ENCODE measurements at places on chromosomes 1 and 21.
A peak's percentile ranks its signal among the peaks of the same experiment; 100 is the strongest.

DNA sequence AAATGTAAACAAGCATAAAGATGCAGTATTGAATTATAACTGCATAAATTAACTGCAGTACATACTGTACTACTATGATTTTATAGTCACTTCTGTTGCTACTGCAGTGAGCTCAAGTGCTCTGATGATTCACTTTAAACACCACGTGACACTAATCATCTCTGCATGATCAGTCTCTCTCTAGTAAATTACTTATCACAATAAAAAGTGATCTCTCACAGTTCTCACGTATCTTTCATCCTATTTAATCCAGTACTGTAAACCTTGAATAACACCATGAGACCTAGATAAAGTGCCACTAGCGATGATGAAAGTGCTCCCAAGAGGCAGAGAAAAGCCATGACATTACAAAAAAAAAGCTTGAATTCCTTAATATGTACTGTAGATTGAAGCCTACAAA is 1242.0 kb downstream of the AMY1C start:
- DNase-seq, result no peak

GRCh38 chr1:212797681-212798080 is 6.0 kb downstream of the TATDN3 start:
- no peak for DNase-seq

DNA sequence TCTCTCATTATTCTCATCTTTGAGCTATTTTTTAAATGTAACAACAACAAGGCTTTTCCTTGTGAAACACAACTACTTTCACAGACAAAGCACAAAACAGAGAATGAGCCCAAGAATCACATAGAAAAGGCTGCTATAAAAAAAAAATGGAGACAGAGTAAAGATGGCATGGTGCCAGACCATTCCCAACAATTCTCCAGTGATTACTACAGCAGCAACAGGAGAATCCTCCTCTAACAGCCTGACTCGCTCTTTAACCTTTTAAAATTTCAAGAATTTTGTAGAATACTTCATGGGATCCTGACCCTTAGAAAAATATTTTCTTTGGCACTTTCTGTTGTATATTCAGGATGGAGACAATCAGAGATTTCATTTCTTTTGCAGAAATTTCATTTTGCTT is 3.8 kb upstream of the BCAS2 start:
- DNase-seq, result no peak

- peak; percentile 27 for DNase-seq
Observed at GRCh38 chr1:219189021-219189824, 15.5 kb downstream of the LYPLAL1 start.

DNA sequence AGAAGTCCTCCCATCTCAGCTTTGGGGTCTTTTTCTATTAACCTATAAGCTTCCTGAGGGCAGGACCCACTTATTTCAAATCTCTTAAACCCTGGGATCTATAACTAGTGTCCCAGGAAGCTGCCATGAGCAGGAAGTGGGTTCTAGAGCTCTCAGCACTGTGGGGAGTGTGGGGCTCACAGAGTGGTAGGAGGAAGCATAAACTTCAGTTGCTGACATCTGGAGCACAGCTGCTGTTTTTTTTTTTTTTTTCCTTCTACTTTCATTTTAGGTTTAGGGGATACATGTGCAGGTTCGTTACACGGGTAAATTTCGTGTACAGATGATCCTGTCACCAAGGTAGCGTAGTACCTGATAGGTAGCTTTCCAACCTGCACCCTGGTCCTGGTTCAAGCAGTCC is 59.3 kb downstream of the AK4 start:
- DNase-seq, result no peak

GRCh38 chr1:19462781-19463503 is 22.4 kb downstream of the CAPZB start:
- peak; percentile 55 for DNase-seq

DNA sequence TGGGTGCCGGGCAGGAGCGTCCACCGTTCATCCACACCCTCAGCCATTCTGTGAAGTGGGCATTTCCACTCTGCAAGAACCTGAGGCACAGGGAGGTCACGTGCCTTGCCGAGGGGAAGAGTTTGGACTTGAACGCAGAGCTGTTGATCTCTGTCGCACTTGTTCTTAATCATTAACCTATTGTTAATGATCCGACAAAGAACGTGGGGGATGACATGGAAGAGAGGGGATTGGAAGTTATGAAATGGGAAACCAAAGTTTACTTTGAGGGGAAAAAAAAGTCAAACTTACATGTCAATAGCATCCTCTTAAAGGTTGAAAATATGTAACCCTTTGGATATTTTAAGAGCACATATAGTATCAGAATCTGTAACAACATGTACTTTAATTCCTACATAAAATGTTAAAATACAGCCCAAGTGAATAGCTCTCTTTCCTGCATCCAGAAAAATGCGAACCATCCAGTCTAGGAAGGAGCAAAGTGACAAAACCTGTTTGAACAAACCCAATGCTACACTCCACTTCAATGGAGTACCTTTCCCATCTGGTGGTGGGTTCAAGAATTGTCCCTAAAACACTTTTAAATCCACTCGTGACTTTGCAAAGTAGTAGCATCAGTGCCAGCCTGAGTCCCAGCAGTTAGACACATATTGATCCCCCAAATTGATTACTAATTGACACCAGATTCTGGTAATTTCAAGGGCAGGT is 75.5 kb downstream of the SETD4 start:
- no peak for DNase-seq

GRCh38 chr1:233487408-233487807 is 126.5 kb upstream of the KCNK1 start:
- no peak for DNase-seq

DNA sequence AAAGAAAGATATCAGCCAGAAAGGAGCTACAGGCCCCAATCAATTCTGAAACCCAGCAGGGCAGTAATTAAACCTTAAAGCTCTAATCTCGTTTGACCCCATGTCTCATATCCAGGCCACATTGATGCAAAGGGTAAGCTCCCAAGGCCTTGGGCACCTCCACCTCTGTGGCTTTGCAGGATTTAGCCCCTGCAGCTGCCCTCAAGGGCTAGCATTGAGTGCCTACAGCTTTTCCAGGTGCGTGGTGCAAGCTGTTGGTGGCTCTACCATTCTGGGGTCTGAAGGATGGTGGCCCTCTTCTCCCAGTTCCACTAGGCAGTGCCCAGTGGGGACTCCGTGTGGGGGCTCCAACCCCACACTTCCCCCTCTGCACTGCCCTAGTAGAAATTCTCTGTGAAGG is 429.9 kb downstream of the NPHP4 start:
- DNase-seq, result no peak

- DNase-seq, result no peak
Observed at GRCh38 chr1:229003233-229004031, 267.5 kb upstream of the RAB4A start.

DNA sequence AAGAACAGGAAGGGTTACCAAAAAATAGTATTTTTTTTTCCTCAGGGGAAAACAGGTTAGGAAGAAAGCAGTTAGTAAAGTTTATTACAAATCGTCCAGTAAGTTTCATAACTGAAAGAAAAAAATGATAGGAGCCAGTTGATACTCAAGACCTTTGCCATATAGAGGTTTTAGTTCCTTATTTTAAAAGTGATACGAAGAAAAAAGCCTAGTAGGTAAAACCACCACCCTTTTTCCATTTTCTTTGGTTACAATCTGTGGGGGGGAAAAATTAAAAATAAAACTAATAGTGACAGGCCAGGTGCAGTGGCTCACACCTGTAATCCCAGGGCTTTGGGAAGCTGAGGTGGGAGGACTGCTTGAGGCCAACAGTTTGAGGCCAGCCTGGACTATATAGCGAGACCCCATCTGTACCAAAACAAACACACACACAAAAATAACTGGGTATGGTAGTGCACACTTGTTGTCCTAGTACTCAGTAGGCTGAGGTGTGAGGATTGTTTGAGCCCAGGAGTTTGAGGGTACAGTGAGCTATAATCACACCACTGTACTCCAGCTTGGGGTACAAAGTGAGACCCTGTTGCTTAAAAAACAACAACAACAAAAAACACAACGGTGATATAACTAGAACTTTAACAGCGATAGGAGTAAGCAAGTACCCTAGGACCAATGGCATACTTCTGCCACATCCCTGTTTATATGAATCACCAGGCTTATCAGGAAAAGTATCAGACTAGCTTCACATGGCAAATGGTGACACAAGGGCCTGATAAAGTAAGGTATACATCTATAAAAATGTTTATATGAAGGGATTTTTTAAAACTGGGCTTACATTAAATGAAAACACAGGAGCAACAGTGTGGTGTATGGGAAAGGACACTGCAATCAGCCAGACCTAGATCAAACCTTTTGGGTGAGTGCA is 5.4 kb downstream of the TMEM59 start:
- DNase-seq, result peak; percentile 23

GRCh38 chr1:219906924-219907771 is 21.2 kb downstream of the SLC30A10 start:
- no peak for DNase-seq

- no peak for DNase-seq
Observed at GRCh38 chr1:33338440-33339211, 17.7 kb upstream of the A3GALT2 start.

DNA sequence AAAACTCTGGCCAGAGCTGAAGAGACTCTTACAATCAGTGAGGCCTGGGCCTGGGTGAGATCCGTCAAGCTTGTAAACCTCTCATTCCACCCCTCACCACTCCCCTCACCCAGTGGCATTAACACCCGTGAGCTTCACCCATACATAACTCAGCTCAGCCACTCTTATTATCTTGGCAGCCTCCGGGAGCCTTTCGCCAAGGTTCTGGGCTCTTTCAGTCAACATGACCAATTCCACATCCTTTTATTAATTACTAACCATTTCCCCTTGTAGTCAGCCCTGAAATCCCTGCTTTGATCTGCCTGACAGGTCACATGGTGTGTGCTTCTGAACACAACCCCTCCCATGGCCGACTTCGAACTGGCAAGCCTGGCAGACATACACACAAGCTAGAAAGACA is 134.8 kb downstream of the SETD4 start:
- DNase-seq, result no peak

DNA sequence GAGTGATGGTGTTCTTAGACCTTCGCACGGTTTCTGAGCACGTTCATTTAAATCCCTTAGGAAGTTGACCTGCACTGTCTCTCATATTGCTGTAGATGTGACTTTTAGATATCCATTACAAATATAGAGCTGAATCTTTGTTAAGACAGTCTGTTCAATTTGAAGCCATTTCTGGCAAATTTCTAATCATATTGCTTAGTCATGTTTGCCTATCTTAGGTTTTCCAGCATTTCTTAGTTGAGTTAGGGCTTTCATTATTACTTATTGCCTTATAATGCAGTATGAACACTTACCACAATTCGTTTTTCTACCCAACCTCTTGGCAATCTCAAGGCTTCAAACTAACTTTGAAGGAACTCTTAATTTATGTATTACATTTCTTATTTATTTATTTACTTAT is 78.5 kb upstream of the PGD start:
- DNase-seq, result no peak

DNA sequence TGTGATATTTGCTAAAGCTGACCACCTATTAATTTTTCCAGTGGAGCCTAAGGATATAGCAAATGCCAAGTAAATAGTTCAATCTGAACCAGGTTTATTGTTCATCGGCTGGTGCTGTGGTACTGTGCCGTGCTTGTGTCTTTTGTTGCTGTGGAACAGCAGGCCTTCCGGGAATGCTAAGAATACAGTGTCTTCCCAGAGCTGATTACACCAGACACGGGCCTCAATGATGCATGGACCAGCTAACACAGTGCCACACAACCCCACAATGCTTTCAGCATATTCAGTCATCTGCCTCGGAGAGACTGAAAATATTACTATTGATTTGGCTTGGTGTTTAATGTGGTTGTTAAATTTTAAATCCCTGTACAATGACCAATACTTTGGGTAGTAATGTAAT is 415.4 kb downstream of the PTBP2 start:
- no peak for DNase-seq

GRCh38 chr1:46302641-46303037 is 777 bp downstream of the LRRC41 start:
- DNase-seq, result peak; percentile 50

GRCh38 chr1:33111965-33112364 is 31.0 kb downstream of the AZIN2 start:
- DNase-seq, result no peak

- no peak for DNase-seq
Observed at GRCh38 chr1:194164755-194165154, 978.3 kb upstream of the B3GALT2 start.

DNA sequence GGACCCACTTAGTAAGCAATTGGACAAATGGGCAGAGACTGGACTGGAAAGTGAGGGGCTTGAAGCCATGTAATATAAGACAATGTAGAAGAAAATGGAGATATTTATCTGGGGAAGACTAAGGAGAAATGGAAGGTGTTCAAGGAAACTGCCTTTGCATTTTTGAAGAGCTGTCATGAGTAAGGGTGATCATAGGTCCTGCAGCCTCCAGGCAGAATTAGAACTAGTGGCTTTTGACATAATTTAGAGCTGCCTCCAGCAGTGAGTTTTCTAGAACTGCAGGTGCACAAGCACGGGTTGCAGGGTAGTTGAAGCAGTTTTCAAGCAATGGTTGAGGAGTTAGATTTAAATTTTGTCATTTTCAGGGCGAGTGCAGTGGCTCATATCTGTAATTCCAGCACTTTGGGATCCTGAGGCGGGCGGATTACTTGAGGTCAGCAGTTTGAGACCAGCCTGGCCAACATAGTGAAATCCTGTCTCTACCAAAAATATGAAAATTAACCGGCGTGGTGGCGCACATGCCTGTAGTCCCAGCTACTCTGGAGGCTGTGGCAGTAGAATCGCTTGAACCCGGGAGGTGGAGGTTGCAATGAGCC is 3.7 kb upstream of the CDC14A start:
- DNase-seq, result no peak

All from GM13976 (cell line).